Transverse colon (tissue), 4 donors: ENCODE measurements at places on chromosomes 13 and 19. TPM values are rescaled to one million over a fixed set of nuclear protein-coding genes. Genes with fewer than 3 reads are reported as not detected.

Gene CALR
- total RNA-seq: 338 TPM

Gene WDR88
- total RNA-seq: not detected

Gene FAM32A
- total RNA-seq: 84.9 TPM

Gene KBTBD6
- 3.0 TPM for total RNA-seq

Gene SYNGR4
- total RNA-seq: not detected

Gene UHRF1
- 41.2 TPM for total RNA-seq
